ENCODE measurements at places on chromosomes 13 and 19.

DNA sequence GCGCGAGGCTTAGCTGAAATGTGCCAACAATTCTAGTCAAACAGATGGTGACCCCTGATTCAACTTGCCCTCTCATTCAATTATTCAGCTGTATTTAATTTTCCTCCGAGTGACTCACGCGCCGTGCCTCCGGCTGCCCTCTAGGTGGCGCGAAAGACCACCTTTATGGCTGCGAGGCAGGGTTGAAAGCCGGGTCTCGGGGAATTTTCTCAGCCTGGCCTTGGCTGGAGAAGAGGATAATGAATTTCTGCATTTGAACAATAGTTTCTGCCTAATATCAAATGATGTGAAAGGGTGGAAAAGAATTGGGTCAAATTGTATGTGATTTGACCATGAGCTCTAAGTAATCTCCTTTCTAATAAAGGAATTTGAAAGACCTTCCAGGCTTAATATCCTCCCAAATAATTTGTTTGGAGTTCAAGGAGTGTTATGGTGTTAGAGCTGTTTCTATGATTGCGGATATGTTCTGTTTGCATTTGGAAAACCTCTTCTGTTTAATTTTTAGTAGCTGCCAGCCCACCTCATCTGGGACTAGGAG lies 310.9 kb downstream of the ZNF536 start:
- peak; percentile 51 for DNase-seq

- no peak for DNase-seq
Measured at GRCh38 chr13:98548230-98548629, 28.7 kb downstream of the STK24 start.

- DNase-seq: no peak
Measured at GRCh38 chr13:109541081-109541480, 245.3 kb downstream of the IRS2 start.

DNA sequence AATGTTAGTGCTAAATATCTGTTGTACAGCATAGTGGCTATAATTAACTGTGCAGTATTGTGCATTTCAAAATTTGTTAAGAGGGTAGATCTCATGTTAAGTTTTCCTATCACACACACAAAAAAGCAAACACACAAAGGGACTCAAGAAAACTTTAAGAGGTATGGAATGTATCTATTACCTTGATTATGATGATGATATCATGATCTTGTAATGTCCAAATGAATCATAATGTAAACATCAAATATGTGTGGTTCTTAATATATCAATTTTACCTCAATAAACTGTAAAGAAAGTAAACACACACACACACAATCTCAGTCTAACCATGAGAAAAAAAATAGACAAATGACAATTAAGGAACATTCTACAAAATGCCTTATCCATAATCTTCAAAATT lies 934.6 kb downstream of the SLITRK1 start:
- DNase-seq: no peak

- DNase-seq: no peak
Measured at GRCh38 chr13:68168448-68168847, 938.3 kb upstream of the PCDH9 start.

DNA sequence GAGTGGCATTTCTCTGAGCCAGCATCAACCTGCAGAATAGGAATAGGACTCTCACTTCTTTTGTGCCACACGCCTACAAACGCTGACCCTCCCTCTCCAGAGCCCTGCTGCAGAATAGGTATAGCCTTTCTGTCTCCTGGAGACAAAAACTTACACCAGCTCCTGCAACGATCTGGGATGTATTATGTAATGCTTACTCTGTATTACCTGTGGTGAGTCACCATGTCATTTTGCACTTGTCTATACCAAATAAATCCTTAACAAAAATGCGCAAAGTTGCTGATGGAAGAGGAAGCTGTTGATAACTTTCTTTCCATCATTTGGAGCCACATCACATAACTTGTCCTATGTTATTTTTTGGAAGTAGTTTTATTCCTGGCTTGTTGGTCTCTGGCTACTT lies 155.8 kb upstream of the FNDC3A start:
- no peak for DNase-seq

GRCh38 chr19:6495947-6496346 lies 6.2 kb downstream of the TUBB4A start:
- no peak for DNase-seq

GRCh38 chr19:30783212-30783611 lies 411.0 kb downstream of the ZNF536 start:
- DNase-seq: no peak

DNA sequence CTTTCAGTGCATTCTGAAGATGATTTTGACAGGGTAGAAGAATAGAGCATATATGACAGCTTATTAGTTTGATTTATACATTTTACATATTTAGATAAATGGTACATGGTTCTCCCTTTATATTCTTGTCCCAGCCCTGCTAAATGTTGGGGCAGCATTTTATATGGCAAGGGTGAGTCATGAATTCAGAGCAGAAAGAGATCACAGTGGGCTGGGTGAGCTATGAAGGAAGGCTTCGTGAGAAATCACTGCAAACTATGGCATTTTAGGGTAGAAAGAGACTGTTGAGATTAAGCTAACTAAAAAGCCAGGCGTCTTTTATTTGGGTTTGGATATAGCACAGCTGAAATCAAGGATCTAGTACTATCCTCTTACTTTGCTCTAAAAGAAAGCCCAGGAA lies 23.9 kb upstream of the METTL21C start:
- no peak for DNase-seq

- DNase-seq: no peak
Measured at GRCh38 chr13:114140906-114141250, 8.5 kb upstream of the RASA3 start.

Data from kidney glomerular epithelial cell (primary cell).